ENCODE measurements at places on chromosomes 12 and 14.

DNA sequence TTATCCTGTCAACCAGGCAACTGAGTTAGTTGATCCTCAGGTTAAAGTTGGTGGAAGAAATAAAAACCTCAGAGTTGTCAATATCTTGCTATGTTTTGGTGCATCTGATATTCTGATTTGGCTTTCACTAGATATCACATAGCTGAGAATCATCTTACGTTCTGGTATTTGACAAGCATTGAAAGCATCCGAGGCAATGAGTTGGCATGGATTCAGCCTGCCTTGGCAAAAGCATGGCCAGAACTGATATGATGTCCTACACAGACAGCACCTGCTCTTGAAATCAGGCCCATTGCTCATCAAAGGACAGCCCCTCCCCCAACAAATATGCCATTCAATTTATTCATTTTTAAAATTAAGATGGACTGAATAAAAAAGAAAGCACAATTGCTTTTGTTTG lies 320.7 kb upstream of the ATP2B1 start:
- no peak for DNase-seq

DNA sequence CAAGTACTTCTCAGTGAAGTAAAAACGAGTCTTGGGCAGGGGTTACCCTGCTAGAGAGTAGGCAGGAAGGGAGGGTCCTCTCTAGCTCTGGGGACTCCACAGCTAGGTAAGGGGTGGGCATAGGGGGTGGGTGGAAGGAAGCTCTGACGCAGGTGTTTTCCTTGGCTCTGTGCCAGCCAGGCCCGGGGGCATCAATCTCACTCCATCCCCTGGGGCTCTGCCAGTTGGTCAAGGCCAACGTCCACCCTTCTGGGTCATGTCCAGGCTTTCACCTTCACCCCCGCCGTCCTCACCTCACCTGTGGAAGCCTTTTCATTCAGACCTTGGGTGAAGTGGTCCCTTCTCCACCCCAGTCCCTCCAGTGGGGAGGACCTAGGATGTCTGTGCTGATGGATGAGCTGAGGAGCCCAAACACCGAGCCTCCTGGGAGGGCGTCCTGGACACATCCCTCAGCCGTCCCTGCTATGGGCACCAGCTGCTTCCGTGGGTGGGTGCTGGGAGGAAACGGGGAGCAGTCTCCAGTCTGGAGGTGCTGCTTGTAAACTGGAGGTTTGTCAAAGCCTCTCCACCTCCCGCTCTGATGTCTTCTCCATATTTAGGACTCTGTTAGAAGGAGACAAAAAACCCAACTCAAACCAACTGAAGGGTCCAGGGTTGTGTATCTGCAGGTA lies 71.5 kb upstream of the SFSWAP start:
- no peak for DNase-seq

- DNase-seq: no peak
These were observed 39.3 kb upstream of the ZNF641 start for GRCh38 chr12:48390026-48390425.

GRCh38 chr14:63875311-63875710 lies 22.5 kb downstream of the SYNE2 start:
- DNase-seq: no peak

- no peak for DNase-seq
These were observed 46.4 kb downstream of the RESF1 start for GRCh38 chr12:32005496-32006125.

DNA sequence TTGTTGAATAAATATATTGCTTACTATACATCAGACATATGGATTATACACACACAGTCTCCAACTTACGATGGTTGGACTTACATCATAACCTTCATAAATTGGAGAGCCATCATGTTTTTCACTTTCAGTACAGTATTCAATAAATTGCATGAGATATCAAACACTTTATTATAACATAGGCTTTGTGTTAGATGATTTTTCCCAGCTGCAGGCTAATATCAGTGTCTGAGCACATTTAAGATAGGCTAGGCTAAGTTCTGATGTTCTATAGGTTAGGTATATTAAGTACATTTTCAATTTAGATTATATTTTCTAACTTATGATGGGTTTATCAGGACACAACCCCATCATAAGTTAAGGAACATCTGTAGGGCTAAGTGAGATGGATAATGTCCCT lies 17.9 kb upstream of the KRR1 start:
- no peak for DNase-seq

DNA sequence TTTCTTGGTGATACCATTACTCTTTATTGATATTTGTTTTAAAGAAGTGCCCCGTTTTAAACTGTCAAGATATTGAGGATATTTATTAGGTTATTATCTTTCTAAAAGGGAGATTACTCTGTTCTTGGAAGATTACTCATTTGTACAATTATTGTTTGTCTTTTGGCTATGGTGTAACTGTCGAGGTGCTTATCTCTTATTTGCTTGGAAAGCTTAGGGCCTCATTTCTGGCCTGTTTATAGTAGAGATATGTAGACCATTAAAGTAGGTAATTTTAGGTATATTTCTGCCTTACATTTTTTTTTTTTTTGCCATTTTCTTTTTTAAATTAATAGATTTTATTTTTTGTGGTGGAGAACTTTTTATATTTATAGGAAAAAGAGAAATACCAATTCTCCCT lies 74.2 kb downstream of the KTN1 start:
- no peak for DNase-seq

DNA sequence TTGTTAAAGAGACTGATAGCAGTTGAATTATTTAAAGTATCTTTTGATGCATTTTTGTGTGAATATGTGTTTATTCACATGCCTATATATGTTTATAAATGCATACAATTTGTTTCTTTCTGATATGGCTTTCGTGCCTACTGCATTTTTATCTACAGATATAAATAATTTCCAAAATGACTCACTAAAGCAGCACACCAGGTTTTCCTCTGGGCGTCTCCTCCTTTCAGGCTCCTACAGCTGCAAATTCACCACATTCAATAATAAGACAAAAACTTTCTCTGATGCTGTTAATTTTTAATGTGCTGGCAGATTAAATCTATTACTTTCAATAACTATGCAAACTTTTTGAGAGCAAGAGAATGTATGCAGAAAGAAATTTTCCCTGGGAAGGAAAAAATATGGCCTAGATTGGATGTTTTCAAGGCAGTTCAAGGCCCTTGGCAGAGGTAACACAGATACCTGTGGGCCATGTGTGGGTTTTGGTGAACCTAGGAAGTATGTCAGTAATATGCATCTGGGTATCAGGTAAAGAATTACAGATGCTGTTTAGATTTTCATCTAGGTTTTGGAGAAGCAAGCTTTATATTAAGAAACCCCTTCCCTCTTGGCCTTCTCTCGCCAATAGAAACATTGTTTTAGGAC lies 381.8 kb downstream of the EGLN3 start:
- no peak for DNase-seq

GRCh38 chr14:102893452-102893851 lies 29.0 kb upstream of the AMN start:
- DNase-seq: peak; percentile 85

GRCh38 chr12:120071493-120072020 lies 45.0 kb downstream of the RAB35 start:
- DNase-seq: no peak

DNA sequence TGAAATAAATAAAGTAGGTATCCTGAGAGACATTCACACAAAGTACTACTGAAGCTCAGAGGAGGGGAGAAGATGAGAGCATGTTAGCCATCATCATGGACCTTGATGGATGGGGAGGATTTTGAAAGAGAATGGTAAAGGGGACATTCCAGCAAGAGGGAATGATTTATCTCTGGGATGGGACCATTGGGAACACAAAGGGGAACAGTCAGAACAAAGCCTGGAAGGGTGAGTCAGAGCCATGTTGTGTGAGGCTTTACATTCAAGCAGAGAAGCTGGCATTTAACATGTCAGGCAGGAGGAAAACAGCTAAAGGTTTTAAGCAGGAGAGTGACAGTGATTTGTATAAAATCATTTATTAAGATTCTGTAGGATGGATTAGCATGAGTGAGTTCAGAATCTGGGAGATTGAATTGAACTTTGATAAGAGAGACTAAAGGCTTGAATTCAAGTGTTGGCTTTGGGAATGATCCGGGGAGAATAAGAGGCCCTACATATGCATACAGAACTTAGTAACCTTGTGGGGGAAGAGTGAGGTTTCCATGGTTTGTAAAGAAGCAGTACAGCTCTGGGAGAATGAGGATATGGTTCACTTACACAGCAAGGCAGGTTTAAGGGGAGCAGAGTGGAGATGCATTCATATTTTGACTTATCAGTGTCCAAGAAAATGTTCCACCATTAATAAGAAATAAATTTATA lies 174.4 kb downstream of the SYT10 start:
- no peak for DNase-seq

DNA sequence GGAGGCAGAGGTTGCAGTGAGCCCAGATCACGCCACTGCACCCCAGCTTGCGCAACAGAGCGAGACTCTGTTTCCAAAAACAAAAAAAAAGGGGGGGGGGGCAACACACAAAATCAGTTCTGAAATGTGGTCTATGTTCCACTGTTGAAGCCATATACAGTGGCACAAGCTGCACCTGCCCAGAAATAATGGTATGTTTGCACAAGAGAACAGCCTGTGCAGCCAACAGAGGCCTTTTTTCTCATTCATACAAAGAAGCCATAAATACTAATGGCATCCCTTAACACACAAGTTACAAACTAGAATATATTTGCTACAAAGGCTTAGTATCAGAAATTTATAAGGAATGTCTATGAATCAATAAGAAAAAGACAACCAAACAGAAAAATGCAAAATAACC lies 37.1 kb downstream of the ITPR2 start:
- DNase-seq: no peak

GRCh38 chr12:43861840-43862150 lies 25.9 kb downstream of the TMEM117 start:
- no peak for DNase-seq

- DNase-seq: no peak
These were observed 1007.0 kb upstream of the LRFN5 start for GRCh38 chr14:40599725-40600124.

DNA sequence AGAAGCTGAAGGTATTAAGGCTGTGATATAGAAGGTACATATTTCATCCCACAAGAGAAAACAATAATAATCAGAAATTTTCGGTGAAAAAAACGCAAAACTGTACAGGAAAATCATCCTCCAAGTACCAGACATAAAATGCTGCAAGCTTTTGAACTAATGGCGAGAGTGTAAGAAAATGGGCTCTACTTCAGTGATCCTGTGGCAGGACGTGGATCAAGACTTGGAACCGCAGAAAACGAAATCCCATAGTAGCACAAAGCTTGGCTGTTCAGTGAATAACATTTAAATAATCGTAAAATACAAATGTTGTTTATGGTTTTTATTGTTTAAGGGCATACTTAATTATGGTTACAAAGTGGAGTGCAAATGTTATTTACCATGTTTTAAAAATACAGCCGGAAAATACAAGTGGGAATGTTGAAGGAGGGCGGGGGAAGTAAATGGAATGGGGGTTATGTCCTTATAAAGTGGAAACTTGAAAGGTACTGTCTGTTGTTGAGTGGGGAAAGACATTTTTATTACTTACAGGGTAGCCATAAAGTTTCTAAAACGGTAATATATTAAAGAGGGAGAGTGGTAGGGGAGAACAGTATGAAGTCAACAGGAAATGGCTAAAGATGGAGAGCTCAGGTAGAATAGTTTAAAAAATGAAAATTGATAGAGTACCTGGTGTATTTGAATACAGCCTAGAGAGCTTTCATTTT lies 1.1 kb downstream of the SMIM10L1 start:
- DNase-seq: no peak

- DNase-seq: no peak
These were observed 42.1 kb downstream of the KDM2B start for GRCh38 chr12:121538699-121539061.

- no peak for DNase-seq
These were observed 204.0 kb upstream of the FOXN3 start for GRCh38 chr14:89621009-89621421.

- no peak for DNase-seq
These were observed 11.5 kb downstream of the ADGRD1 start for GRCh38 chr12:130965214-130965613.

DNA sequence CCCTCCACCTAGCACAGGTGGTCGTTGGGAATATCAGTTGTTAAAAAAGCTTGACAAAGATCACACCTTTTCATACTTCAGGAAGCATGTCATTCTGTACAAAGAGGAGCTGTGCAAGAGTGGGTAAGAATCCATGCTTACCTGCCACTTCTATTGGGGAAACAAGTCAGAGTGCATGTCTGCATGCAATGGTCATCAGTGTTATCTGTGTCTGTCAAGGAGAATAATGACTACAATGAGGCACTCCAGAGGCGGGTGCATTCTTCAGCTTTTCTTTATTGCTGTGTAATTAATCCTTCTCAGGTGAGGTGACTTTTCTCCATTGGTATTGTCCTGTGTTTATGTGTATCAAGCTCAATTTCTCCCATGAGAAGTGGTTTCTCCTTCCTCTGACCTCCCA lies 24.4 kb downstream of the KCNA5 start:
- no peak for DNase-seq

DNA sequence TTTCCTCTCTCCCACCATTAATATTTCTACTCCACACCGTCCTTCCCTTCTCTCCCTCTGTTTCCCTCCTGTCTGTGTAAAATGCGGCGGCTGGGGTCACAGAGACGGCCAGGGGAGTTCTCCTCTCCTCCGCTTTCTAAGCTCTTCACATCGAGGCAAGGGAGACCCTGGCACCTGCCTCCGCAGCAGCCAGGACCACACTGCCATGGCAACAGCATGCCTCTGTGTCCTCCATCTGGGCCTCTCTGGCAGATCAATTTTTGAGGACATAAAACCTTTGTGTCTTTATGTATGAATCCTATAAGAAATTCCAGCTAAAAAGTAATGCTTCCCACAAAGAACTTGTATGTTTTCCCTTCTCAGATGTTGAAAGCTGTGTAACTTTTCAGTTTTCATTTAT lies 41.4 kb downstream of the DYRK4 start:
- DNase-seq: no peak

GRCh38 chr12:115075552-115076170 lies 391.7 kb upstream of the TBX3 start:
- DNase-seq: no peak

DNA sequence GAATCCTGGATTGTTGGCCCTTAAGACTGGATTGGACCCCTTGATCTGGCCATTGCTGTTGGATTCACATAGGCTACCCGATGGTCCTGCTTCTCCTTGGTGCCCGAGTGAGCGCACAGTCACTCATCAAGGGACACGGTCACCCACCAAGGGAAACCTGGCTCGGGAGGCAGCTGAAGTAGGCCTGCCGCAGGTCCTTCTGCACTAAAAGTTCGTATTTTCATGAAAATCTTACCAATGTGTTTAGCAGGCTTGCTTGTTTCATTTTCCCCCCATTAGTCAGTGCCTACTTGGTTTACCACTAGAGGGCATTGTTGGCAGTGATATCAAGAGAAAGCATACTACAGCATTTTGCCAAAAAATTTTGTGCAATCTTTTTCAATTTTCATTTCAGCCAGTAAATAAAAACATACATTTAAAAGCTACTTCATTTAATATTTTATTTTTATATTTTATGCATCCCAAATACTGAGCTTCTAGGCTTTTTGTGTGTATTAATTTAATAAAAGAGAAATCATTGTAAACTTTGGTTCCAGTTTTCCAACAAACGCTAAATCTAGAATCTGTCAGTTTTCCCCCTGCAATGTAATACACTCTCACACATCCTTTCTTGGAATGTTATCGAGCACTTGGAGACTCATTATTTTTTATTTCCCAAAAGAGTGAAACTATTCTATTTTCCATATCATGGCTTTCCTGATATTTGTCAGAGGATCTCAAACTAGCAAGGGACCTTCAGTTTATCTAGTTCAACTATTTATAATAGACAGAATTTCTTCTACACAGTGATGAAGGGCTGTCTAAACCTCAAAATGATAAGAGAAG lies 116.7 kb downstream of the LMNTD1 start:
- peak; percentile 62 for DNase-seq

All from fibroblast of skin of left biceps (primary cell).